ENCODE measurements at places on chromosomes 13 and 19.

DNA sequence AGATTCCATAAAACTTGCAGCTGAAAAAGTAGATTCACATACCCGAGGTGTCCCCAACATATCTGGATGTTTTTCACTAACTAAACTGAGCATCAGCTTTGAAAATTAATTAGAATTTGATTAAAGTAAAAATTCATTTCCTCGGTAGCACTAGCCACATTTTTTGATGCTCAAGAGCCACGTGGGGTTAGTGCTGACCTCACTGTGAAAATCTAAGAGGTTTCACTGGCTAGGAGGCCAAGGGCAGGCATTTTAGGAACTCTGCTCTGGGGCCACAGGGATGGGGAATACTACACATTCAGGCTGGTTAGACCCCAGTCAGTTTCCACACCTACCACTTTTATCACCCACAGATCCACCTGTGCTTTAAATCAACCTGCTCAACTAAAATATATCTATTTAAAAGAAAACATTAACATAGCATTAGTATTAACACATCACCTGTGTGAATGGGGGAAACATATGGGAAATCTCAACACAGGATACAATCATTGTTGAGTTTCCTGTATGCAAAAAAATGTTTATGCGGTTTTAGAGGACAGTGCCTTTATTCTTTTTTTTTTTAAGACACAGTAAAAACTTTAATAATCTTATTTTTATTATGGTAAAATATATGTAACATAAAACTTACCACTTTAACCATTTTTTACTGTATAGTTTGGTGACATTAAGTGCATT is 45.5 kb downstream of the BRD4 start:
- DNase-seq = no peak

DNA sequence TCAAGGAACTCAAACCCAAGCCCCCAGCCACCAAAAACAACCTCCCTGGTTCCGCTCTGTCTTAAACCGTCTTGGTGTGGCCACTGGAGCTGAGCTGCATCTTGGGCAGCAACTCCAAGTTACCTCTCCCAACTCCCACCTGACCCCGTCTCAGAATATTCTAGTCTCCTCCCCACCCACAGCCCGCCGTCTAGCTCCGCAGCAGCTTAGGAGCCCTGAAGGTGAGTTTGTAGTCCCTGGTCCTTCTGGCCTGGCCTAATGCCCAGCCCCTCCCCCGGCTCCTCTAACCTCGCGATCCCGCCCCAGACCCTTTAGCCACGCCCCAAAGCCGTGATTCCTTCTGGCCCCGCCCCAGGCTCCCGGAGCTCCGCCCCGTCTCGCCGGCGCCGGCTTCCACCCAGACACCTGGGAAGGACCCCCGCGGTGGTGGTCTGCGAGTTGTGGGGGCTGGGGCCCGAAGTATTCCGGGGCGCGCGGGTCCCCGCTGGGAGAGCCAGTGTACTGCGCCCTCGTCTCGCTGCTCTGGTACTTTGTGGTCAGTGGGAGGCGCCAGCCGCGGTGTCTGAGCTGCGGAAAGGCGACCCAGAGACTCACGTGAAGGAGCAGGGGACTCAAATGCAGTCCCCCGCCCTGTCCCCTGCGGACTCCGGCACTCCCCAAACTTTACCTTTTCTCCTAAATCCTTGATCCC is 2.5 kb upstream of the LHB start:
- DNase-seq = no peak

DNA sequence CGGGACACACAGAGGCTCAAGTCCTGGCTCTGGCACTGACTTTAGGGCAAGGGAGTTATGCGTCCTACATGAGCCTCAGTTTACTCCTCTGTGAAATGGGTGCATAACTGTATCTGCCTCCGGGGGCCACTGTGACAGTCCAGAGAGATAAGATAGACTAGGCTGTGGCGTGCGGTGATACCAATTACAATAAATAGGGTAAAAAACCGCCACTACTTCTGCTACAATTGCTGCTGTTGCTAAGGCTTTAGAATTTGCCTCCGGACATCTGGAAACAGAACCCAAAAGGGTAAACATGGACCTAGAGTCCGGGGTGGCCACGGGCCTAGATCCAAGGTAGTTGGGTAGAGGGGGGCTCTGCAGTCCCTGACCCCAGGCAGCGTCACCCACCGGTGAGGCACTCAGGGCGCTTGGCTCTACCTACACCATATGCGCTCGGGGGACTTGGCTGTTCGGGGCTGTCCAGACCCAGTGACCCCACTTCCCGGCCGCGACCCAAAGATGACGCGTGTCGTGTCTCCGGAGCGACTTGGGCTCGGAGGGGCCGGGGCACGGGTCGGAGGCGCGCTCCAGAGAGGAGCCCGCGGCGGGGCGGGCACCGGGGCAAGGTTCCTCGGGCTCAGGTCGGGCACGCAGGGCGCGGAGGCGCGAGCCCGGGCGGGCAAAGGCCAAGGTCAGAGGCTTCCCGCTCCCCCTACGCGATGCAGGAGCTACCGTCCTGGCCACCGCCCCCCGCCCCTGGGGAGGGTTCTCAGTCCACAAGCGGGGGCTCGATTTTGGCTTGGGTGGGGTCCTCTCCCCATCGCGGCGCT is 1.1 kb downstream of the INSR start:
- no peak for DNase-seq

DNA sequence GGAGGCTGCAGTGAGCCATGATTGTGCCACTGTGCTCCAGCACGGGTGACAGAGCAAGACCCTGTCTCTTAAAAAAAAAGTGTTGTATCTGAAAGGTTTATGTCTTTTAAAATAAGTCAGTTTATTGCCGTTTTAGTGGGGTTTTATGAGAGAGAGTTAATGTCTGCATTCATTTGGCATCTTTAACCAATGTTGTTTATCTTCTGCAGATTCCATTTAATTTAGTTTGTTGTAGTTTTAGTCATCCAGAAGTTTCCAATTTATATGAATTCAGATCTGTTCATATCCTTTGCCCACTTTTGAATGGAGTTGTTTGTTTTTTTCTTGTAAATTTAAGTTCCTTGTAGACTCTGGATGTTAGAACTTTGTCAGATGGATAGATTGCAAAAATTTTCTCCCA is 36.7 kb upstream of the LPAR6 start:
- no peak for DNase-seq

GRCh38 chr19:18671303-18672043 is 12.0 kb upstream of the CRTC1 start:
- DNase-seq = no peak

- DNase-seq = no peak
Measured at GRCh38 chr13:104750377-104750776, 1684.2 kb upstream of the SLC10A2 start.

- no peak for DNase-seq
Measured at GRCh38 chr19:27885359-27885758, 1327.6 kb downstream of the UQCRFS1 start.

DNA sequence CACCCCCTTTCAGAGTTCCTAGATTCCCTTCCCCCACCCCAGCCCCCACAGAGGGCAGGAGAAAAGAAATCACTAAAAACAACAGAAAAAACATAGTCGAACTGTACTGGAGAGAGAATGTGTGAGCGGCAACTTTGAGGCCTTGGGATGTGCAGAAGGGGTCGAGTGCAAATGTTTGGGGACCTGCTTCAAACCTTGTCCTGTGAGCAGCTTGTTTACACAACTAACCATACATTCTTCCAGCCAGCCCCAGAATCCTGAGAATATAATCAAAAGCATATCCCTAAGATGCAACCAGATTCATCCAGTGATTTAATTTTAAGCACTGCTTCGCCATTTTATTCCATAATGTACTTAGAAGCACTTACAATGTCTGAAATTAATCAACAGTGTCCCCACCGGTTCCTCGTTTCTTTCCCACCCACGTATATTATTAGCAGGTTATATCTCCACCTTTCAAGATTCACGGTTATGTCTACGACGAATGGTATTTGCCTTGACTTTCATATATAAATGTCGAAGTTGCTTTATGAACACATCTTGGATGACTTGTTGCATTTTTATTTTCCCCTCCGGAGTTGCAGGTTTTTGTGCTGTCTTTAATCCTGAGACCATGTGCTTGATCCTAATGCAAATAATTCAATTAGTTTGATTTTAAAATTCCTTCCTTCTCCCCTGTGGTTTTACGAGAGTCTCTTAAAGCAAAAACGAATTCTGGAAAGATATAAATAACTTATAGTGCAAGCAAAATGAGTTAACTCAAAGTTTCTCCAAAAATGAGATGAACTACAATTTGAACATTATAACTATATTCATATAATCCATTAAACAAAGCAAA is 107.6 kb downstream of the ZIC5 start:
- DNase-seq = no peak

GRCh38 chr19:13952931-13953531 is 722 bp downstream of the DCAF15 start:
- DNase-seq = no peak

- no peak for DNase-seq
Measured at GRCh38 chr19:47022541-47023447, 3.2 kb downstream of the NPAS1 start.

- DNase-seq = no peak
Measured at GRCh38 chr13:33152389-33152788, 133.2 kb downstream of the STARD13 start.

GRCh38 chr13:42602906-42603305 is 29.0 kb downstream of the TNFSF11 start:
- DNase-seq = no peak

GRCh38 chr13:72208112-72208645 is 341.2 kb upstream of the DACH1 start:
- DNase-seq = no peak

GRCh38 chr19:19211499-19212420 is at the start of gene NCAN:
Gene NCAN, plus strand, starts transcription at chr19:19211958. Its CDS starts 4,996 bp downstream, at chr19:19216954.
- DNase-seq = no peak

DNA sequence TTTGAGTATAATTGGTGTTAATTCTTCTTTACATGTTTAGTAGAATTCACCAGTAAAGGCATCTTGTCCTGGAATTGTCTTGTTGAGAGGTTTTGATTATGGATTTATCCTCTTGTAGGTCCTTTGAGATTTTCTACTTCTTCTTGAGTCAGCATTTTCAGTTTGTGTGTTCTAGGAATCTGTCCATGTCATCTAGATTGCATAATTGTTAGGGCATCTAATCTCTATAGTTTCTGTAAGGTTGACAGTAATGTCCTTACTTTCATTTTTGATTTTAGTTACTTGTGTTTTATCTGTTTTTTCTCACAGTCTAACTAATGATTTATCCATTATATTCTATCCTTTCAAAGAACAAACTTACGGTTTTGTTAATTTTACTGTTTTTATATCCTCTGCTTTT is 492.0 kb downstream of the FGF9 start:
- DNase-seq = no peak

DNA sequence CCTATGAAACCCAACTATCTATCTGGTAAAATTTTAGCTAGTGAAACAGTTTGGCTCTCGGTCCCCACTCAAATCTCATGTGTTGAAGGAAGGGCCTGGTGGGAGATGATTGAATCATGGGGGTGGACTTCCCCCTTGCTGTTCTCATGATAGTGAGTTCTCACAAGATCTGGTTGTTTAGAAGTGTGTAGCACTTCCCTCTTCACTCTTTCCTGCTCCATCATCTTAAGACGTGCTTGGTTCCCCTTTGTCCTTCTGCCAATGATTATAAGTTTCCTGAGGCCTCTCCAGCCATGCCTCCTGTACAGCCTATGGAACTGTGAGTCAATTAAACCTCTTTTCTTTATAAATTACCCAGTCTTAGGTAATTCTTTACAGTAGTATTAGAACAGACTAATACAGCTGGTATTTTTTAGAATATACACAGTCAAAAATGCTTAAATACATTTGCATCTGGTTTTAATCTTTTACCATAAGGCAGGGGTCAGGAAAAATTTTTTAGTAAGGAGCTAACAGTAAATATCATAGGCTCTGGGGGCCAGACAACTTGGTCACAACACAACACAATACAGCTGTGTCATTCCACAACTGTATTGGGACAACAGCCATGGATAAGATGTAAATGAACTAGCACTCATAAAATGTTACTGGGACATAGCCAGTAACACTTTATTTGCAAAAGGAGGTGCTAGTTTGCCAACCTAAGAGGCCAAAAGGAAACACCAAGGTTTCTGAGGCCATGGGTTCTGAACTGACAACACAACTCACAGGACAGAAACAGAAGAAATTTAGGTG is 24.3 kb downstream of the DZIP1 start:
- no peak for DNase-seq

DNA sequence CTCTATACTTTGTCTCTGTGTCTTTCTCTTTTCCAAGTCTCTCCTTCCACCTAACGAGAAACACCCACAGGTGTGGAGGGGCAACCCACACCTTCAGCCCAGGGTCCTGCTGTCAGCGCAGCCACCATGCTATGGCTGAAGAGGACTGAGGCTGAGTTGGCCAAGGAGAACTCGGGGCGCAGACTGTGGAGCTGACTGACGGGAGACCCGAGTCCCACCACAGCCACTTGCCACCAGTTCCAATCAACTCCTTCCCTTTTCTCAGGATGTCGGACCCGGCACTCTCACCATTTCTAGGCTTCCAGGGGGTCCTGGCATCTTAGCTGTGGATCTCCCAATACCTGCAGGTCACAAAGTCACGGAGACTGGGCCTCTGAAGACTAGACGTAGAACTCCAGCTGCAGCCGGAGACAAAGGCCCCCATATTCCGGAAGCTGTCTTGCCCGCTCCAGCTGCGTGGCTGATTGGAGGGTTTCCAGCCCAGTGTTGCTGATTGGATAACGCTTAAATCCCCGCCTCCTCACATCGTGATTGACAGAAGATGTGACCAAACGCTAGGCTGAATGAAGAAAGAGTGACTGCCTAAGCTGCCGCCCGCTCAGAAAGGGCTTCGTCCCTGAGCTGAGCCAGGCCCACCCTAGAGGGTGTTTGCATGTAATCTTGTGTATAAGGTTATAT is 63.6 kb downstream of the ZNF429 start:
- peak; percentile 72 for DNase-seq

DNA sequence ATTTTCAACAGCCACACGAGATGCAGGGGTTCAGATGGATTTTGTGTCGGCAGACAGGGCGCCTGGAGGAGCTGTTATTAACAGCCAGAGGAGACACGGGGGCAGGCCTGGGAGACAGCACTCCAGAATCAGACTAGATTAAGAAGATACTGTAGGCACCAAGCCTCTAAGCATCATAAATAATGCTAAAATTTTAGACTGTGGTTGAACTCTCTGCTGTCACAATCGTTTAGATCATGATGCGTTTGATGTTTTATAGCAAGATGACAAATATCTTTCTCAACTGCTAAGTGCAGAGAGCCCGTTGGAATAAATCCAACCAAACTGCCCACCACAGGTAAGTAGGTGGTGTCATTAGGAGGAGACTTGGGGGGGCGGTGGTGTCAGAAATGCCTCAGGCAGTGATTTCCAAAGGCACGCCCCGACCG is 63.9 kb downstream of the CEBPG start:
- DNase-seq = no peak
